Bronchial smooth muscle cell (primary cell): ENCODE measurements at places on chromosomes 13 and 19. TPM values are rescaled to one million over a fixed set of nuclear protein-coding genes. Genes with fewer than 3 reads are reported as not detected.

ZNF575 gene
- total RNA-seq, result 0.16 and 0.60 TPM in 2 replicates

SIGLEC12 gene
- not detected in 2 replicates for total RNA-seq

LRRC4B gene
- total RNA-seq, result under 0.01 and 0.94 TPM in 2 replicates

PRODH2 gene
- not detected in 2 replicates for total RNA-seq

CEACAM20 gene
- total RNA-seq, result not detected in 2 replicates

NXNL1 gene
- not detected in 2 replicates for total RNA-seq

SLITRK6 gene
- total RNA-seq, result under 0.01 and 4.6 TPM in 2 replicates

NLRP7 gene
- not detected in 2 replicates for total RNA-seq

KLK3 gene
- 0.09 TPM in 1 of 2 replicates, not detected in the other for total RNA-seq

ZNF865 gene
- 0.34 and 0.63 TPM in 2 replicates for total RNA-seq

CGB8 gene
- total RNA-seq, result not detected in 2 replicates

SIGLECL1 gene
- not detected in 2 replicates for total RNA-seq

CLDND2 gene
- total RNA-seq, result not detected in 2 replicates

PNMA8B gene
- 3.0 and 4.5 TPM in 2 replicates for total RNA-seq

SHANK1 gene
- 0.60 and 3.3 TPM in 2 replicates for total RNA-seq

CA11 gene
- 3.9 and 10.1 TPM in 2 replicates for total RNA-seq

SBK2 gene
- not detected in 2 replicates for total RNA-seq

ZNF525 gene
- total RNA-seq, result 6.3 and 6.5 TPM in 2 replicates

ZNF540 gene
- total RNA-seq, result 0.95 and 1.0 TPM in 2 replicates

COL4A1 gene
- total RNA-seq, result 20.3 and 21.4 TPM in 2 replicates

QPCTL gene
- total RNA-seq, result 1.6 and 5.8 TPM in 2 replicates

RUVBL2 gene
- total RNA-seq, result 166 and 207 TPM in 2 replicates

ZNF565 gene
- total RNA-seq, result 5.4 and 8.6 TPM in 2 replicates

IRGC gene
- not detected in 2 replicates for total RNA-seq

NANOS3 gene
- total RNA-seq, result 0.43 TPM in 1 of 2 replicates, not detected in the other

ZNF699 gene
- 5.7 and 6.9 TPM in 2 replicates for total RNA-seq

HCN2 gene
- total RNA-seq, result 1.5 and 1.6 TPM in 2 replicates

BRME1 gene
- total RNA-seq, result 0.32 TPM in 1 of 2 replicates, not detected in the other

NUFIP1 gene
- total RNA-seq, result 1.0 and 1.6 TPM in 2 replicates

PRTN3 gene
- total RNA-seq, result not detected in 2 replicates

ADAMTS10 gene
- total RNA-seq, result 6.8 and 8.1 TPM in 2 replicates

ZSWIM9 gene
- total RNA-seq, result 2.2 and 2.5 TPM in 2 replicates

SOHLH2 gene
- 0.69 and 1.4 TPM in 2 replicates for total RNA-seq

DOCK6 gene
- total RNA-seq, result 8.2 and 12.5 TPM in 2 replicates

EPSTI1 gene
- total RNA-seq, result 2.0 and 2.4 TPM in 2 replicates

AMER2 gene
- under 0.01 TPM in 1 of 2 replicates, not detected in the other for total RNA-seq

SLC27A1 gene
- 17.8 and 28.9 TPM in 2 replicates for total RNA-seq

IL11 gene
- 0.94 and 1.6 TPM in 2 replicates for total RNA-seq

FXYD1 gene
- 4.4 and 14.6 TPM in 2 replicates for total RNA-seq

CLEC17A gene
- 0.09 and 0.16 TPM in 2 replicates for total RNA-seq

ZNF665 gene
- total RNA-seq, result 5.4 and 5.9 TPM in 2 replicates

ZNF493 gene
- 31.7 and 36.8 TPM in 2 replicates for total RNA-seq

CEACAM7 gene
- not detected in 2 replicates for total RNA-seq

YJEFN3 gene
- 0.17 and 0.32 TPM in 2 replicates for total RNA-seq

SYT5 gene
- total RNA-seq, result 0.09 and 0.16 TPM in 2 replicates

ATP8A2 gene
- 0.09 and 2.2 TPM in 2 replicates for total RNA-seq

TJP3 gene
- under 0.01 TPM in 1 of 2 replicates, not detected in the other for total RNA-seq

C19orf38 gene
- 1.2 and 1.3 TPM in 2 replicates for total RNA-seq
